ENCODE measurements at places on chromosomes 1 and 21.

DNA sequence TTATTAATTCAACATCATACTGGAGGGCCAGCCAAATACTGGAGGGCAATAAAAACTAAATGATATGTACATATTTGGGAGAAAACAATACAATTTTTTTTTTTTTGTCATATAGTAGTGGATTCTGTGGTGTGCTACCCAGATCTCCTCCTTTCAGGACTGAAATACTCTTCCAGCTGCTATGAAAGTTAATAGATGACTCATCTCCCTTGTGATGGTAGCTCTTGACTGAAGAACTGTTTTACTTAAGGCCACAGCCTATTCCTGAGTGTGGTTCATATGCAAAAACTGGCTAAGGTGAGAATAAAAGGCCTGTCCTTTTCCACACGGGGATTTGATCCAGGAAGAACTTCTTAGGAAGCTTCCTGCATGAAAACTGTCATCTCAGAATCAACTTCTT is 307.9 kb downstream of the HLX start:
- DNase-seq: no peak

- no peak for DNase-seq
Observed at GRCh38 chr21:42570841-42571387, 57.3 kb downstream of the SLC37A1 start.

DNA sequence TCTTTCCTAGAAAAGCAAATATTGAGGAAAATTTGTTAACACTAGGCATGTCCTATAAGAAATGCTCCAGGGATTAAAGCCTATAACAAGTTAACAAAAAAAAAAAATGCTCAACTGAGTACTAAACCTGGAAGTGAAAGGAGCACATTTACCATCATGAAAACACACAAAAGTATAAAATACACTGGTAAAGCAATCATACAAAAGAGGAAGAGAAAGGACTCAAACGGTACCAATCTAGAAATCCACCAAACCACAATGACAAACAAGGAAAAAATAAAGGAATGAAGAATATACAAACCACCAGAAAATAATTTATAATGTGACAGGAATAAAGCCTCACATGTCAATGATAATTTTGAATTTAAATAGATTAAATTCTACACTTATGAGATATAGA is 21.2 kb downstream of the CD1E start:
- no peak for DNase-seq

DNA sequence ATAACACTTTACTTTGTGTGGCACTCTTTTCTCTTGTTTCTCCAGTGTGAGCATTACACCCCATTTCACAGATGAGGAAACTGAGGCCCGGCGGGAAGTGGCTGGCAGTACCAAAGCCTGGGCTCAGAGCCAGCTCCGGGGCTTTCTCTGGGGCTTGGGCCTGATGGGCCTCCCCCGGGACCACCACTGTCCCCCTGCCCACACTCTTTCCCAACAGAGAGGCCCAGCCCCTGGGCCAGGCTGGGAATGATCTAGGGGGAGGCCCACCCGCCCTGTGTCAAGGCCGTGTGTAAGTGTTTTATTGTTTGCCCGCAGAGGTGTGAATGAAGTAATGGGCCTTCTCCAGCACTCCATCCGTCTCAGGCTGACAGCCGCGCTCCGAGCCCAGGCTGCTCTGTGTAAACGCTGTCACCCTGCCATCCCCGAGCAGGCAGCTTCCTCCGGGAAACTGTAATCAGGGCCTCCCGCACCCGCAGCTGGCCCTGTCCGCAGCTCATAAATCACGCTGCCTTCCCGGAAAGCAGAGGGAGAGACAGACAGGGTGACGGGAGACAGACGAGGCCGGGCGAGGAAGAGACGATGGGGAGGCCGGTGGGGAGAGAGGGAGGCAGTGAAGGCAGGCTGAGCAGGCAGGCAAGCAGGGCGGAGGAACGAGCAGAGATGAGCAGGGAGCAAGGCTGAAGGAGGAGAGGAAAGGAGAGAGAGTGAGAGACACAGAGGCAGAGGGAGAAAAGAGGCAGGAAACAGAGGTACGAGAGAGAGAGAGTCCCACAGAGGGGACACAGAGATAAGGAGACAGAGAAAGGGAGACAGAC is 109.7 kb upstream of the ZBTB40 start:
- DNase-seq: no peak

- DNase-seq: peak; percentile 32
Observed at GRCh38 chr1:151898519-151898991, 10.8 kb downstream of the THEM4 start.

- no peak for DNase-seq
Observed at GRCh38 chr21:44260066-44260465, 1.6 kb downstream of the DNMT3L start.

Measured in stimulated activated CD4-positive, alpha-beta T cell treated with anti-CD3 and anti-CD28 coated beads, Interleukin-12 subunit alpha, Interleukin-12 subunit beta, amount 100 ng/mL, for 4 hours (primary cell).